ENCODE measurements at places on chromosomes 7 and 10.

GRCh38 chr10:72075376-72076115 is 12.8 kb downstream of the SPOCK2 start:
- no peak for DNase-seq

- DNase-seq: no peak
Measured at GRCh38 chr10:94292434-94293090, 70.2 kb downstream of the NOC3L start.

DNA sequence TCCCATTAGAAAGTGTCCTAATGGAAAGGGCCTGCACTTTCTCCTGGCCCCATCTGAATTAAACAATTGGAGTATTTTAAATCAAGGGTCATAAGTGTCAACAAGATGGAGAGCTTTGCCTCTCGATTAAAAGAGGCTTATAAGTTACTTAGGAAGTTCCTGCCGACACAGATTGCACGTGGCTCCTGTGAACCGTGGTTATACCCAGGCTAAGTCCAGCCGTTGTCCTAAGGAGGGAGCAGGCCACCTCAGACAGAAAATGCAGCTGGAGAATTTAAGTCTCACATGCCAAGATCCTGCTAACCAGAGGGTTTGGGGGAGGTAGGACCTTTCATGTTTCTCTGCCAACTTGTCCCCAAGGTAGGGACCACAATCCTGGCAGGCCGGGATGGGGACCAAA is 626.5 kb upstream of the GALNT17 start:
- DNase-seq: no peak

DNA sequence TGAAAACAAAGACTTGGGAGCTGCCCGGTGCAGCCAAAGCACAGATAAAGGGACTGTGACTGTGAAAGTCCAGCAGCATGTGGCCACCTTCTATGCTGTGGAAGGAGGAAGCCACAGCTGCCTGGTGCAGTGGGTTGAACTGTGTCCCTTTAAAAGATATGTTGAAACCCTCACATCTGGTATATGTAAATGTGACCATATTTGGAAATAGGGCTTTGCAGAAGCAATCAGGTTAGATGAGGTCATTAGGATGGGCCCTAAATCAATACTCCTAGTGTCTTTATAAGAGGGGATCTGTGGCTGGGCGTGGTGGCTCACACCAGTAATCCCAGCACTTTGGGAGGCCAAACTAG is 136.9 kb downstream of the GLI3 start:
- no peak for DNase-seq

DNA sequence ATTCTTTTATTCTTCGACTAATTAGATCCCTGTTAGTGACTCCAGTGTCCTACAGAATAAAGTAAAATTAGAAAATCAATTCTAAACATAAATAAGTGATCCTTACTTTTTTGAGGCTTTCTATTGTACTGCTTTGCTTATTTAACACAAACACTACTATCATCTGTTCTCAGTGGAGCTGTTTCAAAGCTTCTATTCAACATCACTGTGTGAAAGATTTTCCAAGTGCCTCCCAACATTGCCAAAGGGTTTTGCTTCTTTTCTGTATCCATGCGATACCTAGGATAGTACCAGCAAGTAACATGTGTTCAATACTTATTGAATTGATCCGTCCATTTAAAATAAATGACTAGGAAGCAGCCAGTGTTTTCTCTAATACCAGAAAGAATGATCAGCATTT is 125.7 kb downstream of the ARHGAP21 start:
- DNase-seq: no peak

- no peak for DNase-seq
Measured at GRCh38 chr7:87935384-87935706, 1.3 kb downstream of the ADAM22 start.

- DNase-seq: no peak
Measured at GRCh38 chr10:133379801-133380666, 972 bp downstream of the PAOX start.

GRCh38 chr7:38773430-38773829 is 135.6 kb downstream of the VPS41 start:
- DNase-seq: no peak

DNA sequence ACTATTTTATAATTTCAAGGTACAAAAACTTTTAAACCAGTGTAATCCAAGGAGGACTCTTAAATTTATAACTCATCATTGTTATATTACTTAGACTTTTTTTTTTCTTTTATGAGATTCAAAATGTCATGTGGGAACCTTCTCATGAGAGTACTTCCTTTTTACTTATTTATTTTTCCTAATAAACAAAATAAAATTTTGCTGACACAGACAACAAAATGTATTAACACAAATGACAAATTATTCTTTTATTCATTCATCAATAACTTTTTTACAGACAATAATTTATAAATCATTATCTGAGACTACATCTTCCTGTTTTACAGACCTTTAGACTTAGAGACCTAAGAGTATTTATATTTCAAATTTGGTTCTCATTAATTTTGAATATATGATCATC is 706.2 kb downstream of the SUGCT start:
- DNase-seq: no peak

- no peak for DNase-seq
Measured at GRCh38 chr7:370259-370625, 80.3 kb downstream of the FOXL3 start.

DNA sequence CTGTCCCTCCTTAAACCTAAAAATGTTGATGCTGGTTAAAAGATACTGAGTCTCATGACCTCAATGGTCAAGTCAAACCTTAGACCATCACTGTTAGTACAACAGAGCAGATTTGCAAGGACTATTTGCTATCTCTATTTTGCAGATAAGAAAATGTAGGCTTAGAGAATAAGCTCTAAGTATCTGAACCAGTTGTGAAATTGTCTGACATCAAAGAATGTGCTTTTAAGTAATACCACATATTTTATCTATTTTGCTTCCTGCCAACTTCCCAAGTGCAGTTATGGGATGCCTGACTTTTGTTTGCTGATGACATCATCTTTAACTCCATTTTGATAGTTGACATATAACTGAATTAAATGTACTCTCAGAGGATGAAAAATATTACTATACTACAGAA is 83.6 kb upstream of the TMEM106B start:
- DNase-seq: no peak

DNA sequence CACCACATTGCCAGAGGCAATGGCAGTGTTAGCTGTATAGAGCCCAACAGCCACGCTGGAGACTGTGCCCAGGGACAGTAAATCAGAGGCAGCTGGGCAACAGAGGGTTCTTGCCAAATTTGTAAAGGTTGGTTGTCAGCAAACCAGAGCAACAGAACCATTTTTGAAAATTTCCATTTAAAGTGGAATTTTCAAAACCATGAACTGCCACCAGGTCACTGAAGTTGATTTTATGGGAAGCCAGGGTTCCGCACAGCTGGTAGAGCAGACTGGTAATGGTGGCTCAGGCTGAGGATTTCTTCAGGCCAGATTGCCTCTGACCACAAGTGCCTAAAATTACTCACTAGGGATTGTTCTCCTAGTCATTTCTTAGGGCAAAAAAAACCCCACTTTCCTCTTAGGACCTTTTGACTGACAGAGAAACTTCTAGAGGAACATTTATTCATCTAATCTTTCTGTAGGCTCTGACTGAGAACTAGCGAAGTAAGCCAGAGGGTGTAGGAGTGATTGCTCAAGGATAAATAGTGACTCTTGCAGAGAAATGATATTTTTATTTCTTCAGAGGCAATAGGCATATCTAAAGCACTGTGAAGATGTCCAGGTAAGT is 342.4 kb downstream of the BBS9 start:
- no peak for DNase-seq

DNA sequence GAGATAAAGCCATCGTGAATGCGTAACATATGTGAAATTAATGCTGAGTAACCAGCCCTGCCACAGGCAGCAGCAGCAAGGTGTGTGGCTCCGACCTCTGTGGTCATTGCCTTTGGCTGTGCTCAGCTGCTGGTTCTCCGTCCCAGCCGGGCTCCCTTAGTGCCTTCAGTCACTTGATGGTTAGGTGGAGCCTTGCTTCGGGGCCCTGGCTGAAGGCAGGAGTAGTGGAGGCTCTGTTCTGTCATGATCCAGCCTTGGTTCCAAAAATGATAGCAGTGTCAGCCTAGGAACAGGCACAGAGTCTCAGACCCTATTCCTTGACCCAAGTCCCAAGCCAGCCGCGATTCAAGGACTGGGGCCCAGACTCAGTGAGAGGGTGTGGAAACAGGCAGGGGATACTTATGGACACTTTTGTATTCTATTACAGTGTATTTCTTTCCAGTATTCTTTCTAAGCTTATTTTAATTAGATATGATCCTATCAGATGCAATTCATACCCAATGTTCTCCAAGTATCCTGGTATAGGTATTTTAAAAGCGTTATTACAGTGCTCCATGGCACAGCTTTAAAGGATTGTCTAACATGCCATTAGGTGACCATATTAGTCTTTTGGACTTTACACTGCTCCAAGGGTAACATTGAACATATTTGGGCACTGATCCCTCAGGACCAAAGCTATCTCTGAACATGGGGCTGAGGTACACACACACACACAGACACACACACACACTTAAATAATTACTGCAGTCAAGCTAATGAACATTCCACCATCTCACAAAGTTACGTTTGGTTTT is 9.0 kb downstream of the SCART1 start:
- DNase-seq: no peak

- DNase-seq: no peak
Measured at GRCh38 chr10:118971876-118972275, 57.6 kb upstream of the NANOS1 start.

DNA sequence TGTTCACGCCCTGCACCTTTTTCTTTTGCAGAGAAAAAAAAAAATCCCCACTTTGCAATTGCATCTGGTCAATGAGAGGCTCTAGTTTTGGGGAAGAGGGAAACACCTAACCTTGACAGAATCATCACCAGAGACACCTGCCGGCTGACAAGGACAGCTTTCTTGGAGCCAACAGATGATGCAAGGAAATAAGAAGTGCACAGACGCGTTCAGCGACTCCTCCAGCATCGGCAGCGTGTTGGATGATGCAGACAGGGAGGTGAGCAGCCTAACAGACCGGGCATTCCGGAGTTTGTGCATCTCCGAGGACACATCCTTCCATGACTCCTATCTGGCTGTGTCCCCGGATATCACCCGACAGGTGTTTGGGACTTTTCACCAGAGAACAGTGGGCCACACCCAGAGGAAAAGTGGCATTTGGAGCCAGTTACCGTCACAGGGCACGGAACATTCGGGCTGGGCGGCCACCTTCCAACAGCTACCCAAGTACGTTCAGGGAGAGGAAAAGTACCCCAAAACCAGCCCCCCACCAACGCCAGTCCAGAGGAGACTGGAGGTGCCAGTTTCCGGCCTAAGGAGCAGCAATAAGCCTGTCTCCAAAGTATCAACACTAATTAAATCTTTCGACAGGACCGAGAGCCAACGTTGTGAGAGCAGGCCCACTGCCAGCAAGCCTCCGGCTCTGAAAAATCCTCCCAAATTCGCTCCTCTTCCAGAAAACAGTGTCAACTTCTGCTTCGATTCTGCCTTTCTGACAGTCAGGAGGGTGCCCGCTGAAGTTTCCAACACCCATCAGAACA is 23.6 kb downstream of the C10orf71 start:
- DNase-seq: no peak

DNA sequence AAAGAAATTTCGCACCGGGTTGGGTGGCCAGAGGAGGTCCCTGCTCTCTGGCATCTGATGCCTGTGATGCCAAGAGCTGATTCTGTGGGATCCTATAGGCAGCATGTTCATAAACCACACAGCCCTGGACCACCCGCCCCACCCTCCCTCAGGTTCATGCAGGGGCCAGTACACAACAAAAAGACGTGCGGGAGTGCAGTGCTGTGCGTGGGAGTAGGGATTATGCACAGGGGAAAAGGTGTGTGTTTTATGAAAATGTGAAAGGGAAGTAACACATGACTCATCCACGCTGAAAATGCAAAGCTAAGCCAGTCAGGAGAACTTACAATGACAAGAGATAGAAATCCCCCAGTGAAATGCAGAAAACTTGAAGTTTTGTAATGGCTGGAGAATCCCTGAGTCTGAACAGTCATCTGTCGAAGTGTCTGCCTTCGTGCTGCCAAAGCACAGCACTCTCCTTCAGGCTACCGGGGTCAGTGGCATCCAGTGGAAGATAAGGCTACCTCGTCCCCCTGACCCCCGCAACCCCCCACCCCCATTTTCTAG is 1.1 kb downstream of the KIAA1217 start:
- DNase-seq: no peak

DNA sequence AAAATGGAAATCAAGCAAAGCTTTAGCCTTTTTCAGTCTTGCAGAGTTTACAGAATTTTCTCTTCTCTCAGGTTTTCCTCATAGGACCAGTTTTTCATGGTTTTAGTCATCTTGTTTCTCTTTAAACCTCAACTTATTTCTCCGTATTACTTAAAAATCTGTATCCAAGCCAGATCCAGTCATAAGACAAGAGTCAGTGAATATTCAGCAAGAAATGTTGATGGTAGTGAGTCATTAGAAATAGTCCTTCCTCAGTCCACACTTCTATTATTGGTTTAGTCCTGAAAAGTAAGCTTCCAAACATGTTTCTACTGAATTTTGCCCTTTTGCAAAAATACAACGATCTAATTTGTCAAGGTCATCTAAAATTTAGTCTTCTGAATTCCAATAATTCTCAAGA is 107.0 kb downstream of the VIM start:
- DNase-seq: no peak

GRCh38 chr7:29619111-29619510 is 55.5 kb downstream of the PRR15 start:
- DNase-seq: no peak

DNA sequence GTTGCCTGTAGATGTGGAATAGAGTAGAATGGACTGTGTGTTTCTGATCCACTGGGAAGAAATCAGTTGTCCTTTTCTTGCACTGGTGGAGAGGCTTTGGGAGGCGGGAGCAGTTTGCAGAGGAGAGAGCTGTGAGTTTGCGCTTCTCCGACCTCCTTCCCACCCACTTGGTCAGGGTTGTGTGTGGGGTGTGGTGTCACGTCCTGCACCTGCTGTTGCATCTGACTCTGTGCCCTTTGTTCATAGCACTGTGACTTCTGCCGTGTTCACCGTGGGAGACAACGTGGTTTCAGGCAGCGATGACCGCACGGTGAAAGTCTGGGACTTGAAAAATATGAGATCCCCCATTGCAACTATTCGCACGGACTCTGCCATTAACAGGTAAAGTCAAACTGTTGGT is 67.8 kb downstream of the WDR37 start:
- no peak for DNase-seq

- DNase-seq: peak; percentile 30
Measured at GRCh38 chr7:98870807-98871491, 1.1 kb upstream of the TMEM130 start.

DNA sequence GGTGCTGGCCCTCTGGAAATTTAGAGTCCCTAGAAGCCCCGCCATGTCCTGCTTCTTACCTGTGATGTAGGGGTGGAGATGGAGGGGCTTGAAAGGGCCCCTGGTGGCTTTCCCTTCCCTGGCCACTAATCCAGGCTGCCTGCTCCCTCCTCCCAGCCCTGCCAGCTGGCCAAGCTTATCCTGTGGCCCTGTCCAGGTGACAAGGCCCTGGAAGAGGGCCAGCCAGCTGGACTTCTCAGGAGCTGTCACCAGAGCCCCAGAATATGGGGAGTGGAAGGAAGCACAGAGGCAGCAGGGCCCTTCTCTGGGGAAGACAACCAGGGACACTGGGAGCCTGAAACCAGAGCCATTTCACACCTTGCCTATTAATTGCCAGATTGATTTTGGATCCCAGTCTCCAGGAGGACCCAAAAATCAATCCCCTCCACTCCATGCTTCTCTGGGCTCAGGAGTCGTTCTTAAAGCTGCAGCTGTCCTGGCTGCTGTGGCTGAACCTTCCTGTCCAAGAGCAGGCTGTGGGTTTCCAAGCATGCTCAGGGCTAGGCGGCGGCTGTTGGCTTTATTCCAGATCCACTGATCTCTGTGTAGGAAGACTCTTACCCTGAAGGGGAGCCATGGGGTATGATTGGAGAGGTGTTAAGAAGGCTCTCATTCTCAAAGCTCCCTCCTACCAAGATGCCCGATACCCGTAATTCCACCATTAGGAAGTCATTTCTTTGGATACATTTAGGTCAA is 52.6 kb upstream of the PCBD1 start:
- no peak for DNase-seq
